ENCODE measurements at places on chromosomes 16 and 17.

GRCh38 chr17:8826808-8827435, 27.8 kb upstream of the MFSD6L start:
- no peak for DNase-seq

- DNase-seq: no peak
Observed at GRCh38 chr17:53420035-53420641, 402.6 kb upstream of the KIF2B start.

DNA sequence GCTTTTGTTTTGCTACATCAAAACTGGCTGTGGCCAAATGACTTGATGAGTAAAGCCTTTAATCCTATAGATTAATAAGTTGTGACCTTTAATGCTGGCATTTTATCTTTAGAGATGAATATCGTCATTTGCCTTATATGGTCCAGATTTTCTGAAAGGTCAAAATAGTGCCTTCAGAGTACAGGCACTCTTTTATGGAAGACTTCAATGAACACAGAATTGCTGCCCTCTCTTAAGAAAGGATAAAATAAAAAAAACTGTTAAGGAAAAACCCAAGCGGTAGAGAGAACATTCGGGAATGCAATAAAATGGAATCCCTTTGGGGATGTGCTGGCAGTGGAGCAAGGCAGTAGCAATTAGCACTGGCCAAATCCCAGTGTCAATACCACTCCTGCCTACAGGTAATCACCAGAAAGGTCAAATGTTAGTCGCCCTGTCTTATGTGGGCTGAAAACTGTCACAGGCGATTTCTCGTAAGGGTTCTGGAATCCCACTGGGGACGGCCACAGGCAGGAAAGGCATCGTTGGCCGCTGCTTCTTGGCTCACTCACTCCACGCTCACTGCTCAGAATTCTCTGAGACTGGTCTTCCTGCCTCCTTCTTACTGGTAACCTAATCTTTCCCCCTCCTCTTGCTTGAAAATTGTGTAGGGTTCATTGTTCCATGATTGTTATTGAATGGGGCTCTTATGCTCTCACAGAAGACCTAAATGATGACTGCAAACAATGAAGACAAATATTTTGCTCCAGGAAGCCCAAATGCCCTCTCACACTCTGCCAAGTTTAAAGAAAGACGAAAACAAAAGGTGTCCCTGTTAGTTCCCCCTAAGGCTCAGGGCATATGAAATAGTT, 45.4 kb upstream of the HSBP1 start:
- no peak for DNase-seq

GRCh38 chr17:76123191-76123499, 17.9 kb downstream of the FOXJ1 start:
- no peak for DNase-seq

DNA sequence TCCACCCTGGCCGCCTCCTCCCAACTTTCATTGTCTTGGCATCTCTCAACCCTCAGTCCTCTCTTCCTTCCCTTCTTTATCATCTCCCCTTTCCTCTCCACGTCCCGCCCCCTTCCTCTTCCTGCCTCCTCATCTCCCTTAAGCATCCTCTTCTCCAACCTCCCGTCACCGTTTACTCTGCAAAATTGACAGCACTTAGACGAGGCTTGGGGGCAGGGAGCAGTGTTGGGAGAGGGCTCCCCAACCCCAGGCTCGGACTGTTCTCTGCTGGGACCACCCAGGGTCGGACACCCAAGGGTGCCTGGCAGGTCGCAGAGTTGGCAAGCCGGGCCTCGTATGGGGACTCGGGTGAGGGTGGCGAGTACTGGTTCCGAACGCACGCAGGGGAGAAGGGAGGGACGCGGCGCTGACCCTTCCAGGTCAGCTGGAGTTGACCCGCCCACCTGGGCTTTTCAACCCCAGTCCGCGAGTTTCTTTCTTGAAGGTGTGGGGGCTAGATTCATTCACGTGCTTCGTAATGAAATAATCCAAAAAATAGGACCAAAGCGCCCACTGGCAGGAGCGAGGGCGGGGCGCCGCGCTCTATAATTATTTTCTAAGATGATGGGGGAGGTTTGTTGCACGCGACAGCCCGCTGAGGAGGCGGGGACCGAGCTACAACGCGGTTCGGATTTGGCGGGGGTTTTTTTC, 775 bp upstream of the PAGR1 start:
- DNase-seq: no peak

DNA sequence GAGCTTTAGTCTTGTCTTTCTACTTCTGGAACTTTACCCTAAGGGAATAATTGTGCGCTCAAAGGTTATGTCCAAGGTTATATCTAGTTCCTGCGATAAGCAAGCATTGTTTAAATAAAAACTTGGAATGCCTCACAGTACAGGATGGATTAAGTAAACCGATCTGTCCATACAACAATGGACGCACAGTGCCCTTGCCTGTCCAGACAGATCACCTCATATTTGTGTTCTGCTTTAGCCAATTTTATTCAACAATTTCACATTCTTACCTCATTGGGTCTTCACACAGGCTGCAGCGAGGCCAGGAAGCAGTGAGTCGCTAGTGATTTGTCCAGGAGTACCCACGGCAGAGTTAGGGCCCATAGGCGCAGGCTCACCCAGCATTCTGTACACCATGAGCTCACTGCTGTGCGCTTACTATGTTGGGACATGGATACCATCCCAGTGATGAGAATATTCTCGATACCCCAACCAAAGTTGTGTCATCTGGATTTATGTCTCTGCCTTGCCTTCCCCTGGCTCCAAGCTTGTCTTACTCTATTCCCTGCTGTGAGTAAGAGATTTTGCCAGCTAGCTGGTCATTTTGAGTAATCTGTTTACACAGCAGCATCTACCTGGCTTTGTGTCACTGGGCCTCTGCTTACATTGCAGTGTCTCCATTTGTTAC, 39.8 kb downstream of the USP43 start:
- no peak for DNase-seq

DNA sequence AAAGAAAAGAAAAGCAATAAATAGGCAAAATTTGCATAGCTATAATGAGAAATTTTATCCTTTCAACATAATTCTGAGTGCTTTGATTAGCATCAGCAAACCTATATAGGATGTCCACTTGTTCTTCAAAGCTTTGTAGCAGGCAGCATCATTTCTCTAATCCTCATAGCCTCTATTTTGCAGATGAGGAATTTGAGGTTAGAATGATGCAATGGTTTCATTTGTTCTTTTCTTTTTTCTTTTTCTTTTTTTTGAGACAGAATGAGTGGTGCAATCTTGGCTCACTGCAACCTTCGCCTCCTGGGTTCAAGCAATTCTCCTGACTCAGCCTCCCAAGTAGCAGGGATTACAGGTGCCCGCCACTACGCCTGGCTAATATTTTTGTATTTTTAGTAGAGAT, 594.4 kb downstream of the TOX3 start:
- DNase-seq: no peak

DNA sequence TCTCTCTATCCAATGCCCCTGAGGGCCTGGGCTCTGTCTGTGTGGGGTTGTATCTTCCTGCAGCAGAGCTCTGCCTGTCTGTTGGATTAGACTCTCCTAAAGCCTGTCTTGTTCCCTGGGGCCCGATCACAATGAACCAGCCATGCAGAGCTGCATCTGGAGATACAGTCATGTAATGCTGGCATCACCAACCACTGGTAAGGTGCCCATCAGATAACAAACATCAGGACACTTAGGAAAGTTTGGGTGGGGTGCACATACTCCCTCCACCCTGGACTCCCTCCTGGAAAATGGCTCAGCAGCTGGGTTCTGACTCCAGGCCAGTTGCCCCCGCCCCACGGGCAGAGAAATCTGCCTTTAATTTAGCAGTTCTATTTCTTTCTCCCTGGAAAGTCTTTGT, 61.3 kb upstream of the BRD7 start:
- no peak for DNase-seq

GRCh38 chr16:82586130-82586529, 40.6 kb upstream of the CDH13 start:
- no peak for DNase-seq

DNA sequence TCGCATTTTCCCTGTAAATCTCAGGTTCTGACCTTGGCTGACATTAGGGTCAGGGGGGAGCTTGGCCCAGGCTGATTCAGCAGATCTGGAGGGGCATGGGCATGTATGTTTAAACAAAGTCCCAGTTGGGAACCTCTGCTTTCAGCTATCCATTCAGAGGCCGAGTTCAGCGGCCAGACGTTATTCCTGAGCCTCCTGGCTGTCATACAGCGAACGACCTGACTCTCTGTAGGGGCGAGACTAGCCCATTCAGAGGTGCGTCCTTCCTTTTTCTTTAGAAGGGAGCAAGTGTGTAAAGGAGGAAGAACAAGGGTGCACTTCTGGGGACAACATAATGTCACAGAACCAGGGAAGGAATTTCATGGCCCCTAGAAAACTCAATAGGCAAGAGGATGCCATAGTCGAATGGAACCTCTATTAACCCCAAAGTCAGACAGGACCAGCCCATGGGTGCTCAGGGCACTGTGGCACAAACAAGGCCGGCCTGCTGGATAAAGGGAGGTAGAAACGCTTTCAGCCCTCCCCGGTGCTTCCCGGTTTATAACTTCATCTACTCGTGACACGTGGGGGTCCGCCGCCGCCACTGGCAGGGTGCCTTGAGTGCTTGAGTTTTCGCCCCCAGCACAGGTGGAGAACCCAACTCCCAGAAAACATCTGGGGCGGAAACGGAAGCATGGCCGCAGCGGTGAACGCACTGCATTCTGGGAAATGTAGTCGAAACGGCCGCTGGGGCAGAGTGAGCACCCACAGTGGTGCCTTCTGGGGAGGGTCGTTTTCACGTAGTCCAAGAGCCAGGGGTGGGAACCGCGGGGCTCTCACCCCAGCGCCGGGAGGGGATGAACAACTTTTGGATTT, 33.2 kb upstream of the PLCG2 start:
- peak; percentile 26 for DNase-seq

DNA sequence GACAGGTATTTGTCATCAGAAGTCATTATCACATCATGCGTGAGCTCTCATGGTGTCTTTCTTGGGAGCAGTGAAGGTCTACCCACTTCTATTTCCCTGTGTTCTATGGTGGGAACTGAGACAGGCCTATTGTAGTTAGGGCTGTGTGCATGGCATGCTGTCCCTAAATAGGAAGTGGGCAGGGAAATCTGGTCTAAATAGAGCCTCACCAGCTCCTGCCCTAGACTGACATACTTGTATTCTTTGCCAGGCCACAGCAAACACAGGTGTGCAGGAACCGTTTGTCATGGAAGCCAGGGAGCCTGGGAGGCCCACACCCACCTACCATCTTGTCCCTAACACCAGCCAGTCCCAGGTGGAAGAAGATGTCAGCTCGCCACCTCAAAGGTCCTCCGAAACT, 10.1 kb downstream of the SLC7A6 start:
- no peak for DNase-seq

GRCh38 chr17:43463241-43463640, 20.5 kb upstream of the DHX8 start:
- DNase-seq: no peak

GRCh38 chr17:28244446-28244845, 74.6 kb upstream of the TMEM97 start:
- no peak for DNase-seq

GRCh38 chr17:47804461-47804860, 17.1 kb downstream of the OSBPL7 start:
- no peak for DNase-seq

DNA sequence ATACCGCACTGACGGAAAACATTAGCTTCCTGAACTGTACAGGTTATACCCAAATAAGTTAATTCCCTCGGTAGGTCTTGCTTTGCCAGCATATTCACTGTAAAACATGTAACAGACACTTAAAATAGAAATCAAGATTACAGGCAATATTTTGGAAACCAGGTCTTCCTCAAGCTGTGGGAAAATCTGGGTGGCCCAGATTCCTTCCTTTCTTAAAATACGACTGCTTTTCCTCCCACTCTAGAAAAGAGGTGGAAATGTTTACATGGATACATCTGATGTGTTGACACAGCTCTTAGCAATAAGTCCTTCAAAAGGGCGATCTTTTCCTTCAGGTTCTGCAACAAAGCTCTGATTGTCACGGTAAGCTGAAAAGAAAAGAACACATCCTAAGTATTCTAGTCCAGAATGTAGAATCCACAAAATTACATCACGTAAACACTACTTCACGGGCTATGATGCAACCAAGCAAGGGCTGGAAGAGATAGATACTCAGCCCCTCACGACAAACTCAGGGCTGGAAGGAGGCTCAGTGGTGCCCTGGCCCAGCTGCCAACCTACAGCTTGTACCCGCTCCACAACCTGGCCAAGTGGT, 18.4 kb downstream of the STX8 start:
- no peak for DNase-seq

GRCh38 chr16:89257281-89257731, 39.8 kb downstream of the ZNF778 start:
- DNase-seq: no peak

DNA sequence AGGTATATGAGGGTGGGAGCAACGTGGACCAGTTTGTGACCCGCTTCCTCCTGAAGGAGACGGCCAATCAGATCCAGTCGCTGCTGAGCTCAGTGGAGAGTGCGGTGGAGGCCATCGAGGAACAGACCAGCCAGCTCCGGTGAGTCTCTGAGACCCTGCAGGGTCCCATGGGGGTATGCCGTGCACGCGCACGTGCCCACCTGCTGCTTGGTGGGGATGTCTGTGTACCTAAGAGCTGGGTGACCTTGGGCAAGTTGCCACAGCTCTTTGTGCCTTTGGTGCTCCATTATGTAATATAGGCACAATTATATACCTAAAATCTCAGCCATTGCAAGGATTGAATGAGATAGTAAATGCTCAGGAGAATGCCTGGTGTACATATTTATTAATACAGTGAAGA, 22.4 kb downstream of the NECAB2 start:
- no peak for DNase-seq

- no peak for DNase-seq
Observed at GRCh38 chr17:65190467-65191097, 53.4 kb downstream of the RGS9 start.

DNA sequence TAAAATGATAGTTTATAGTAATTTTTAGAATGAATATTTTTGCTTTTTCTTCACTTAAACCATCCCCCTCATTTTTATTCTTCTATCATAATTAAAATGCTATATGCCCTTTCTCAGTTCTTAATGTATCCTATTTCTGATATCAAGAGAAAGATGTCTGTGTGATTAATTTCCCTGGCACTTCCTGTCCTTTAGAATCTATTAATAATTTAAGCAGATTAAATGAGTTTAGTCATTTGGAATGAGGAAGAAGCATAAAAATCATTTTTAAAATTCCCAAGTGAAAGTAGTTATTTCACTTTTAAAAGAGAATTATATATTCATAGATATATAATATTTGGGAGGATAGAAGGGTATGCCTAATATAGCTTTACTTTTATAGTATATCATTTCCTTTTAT, 27.8 kb upstream of the CDR2 start:
- no peak for DNase-seq

GRCh38 chr17:76631821-76632565, 11.6 kb downstream of the ST6GALNAC1 start:
- DNase-seq: no peak

GRCh38 chr16:54489225-54490111, 202.9 kb upstream of the IRX3 start:
- DNase-seq: no peak

GRCh38 chr17:64393000-64393402, 2.3 kb upstream of the PECAM1 start:
- no peak for DNase-seq

- DNase-seq: no peak
Observed at GRCh38 chr17:49597928-49598655, 22.4 kb downstream of the NXPH3 start.
